Immature natural killer cell (primary cell): ENCODE measurements at places on chromosomes 5 and 9.
A peak's percentile ranks its signal among the peaks of the same experiment; 100 is the strongest.

- DNase-seq: no peak
Observed at GRCh38 chr5:147688656-147689356, 93.7 kb downstream of the JAKMIP2 start.

- no peak for DNase-seq
Observed at GRCh38 chr5:28065656-28066055, 1027.3 kb upstream of the CDH9 start.

- DNase-seq: no peak
Observed at GRCh38 chr5:101425339-101425859, 522.3 kb upstream of the ST8SIA4 start.

GRCh38 chr5:137842296-137842695 lies 25.4 kb upstream of the MYOT start:
- DNase-seq: no peak

GRCh38 chr5:96336351-96336985 lies 96.6 kb downstream of the PCSK1 start:
- peak; percentile 49 for DNase-seq

DNA sequence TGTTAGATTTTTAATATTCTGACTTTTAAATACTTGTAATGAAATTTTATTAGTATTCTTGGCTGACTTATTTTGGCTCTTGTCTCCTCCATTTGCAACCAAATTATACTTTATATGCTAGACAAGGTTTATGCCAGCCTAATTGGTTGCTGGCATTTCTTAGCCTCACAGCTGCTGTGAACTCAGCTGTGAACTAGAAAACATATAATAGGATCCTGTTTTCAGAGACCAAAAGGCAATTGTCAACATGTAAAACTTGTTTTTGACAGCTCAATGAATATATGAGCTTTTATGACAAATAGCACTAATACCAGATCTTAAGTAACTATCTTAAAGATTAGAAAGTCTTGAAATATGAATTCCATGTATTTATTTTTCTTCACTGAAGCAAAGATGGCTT lies 25.9 kb downstream of the KIF2A start:
- DNase-seq: no peak

DNA sequence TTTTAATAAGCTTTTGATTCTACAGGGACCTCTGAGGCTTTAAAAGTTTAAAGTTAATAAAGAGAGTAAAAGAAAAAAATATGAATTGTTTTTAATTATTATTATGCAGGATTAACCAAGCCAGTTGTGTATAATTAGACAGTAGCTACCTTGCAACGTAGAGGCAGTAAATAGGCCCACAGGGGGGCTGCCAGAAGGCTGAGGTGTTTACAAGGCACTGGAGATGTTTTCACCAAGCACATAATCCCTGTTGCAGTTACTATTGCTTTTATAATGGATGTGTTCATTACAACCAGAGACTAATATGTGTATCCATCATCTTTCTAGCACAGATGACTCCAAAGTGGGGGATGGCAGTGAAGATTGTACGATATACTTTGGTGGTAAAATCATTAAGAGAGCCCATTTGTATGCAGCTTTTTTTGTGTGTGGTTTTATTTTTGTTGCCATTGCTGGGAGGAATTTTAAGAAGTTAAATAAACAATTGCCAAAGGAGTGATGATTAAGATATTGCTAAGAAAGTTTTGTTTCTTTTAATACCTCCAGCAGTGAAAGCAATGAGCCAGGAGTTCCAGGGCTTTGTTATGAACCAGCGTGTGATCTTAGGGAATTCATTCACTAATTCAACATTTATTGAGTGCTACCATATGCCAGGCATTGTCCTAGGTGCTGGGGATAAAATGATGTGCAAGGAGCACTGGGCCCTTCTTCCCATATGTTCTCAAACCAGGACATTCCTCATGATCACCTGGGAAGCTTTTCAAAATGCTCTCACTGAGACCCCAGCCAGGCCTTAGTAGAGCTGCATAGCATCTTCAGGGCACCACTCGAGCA lies 138.7 kb upstream of the EFNA5 start:
- DNase-seq: no peak

GRCh38 chr5:131747180-131748105 lies 49.4 kb downstream of the FNIP1 start:
- DNase-seq: no peak

DNA sequence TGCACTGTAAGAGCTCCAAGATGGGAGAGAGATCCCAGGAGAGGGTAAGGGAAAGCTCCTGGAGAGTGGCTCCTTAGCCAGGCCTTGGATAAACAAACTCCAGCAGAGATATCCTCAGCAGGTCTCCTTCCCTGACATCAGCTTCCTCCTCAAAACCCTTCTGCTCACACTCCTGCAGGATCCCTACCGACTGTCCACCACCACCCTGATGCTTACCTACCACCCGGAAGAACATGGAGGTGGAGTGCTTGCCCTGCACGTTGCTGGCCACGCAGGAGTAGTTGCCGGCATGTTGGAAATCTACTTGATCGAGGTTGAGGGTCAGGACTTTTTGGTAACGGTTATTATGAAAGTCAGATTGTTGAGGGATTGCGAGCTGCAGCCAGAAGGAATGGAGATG lies 9.3 kb downstream of the CSF1R start:
- no peak for DNase-seq

GRCh38 chr9:129506892-129507291 lies 114.0 kb downstream of the C9orf50 start:
- DNase-seq: no peak

- DNase-seq: no peak
Observed at GRCh38 chr9:80995759-80996158, 693.6 kb downstream of the TLE1 start.

GRCh38 chr5:133113331-133114061 lies 61.7 kb downstream of the HSPA4 start:
- DNase-seq: no peak

DNA sequence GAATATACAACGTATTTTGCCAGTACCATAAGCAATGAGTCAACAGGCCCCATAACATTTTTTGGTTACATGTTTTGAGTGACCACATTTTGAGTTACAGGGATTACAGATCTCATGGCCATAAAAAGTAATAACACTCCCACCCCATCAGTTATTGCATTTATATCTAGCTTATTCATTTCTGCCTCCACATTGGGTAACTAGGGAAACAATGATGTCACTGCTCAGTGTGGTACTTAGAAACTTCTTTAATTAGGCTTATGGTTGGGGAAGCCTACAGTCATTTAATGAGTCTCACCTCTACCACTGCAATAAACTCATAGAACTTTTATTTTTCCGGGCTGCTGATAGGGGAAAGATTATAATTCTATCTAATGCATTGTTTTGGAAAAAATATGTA lies 39.9 kb upstream of the SMIM15 start:
- DNase-seq: no peak

- no peak for DNase-seq
Observed at GRCh38 chr9:106218427-106218826, 524.1 kb downstream of the TMEM38B start.

GRCh38 chr5:150121448-150122157 lies 34.0 kb downstream of the PDGFRB start:
- DNase-seq: no peak

DNA sequence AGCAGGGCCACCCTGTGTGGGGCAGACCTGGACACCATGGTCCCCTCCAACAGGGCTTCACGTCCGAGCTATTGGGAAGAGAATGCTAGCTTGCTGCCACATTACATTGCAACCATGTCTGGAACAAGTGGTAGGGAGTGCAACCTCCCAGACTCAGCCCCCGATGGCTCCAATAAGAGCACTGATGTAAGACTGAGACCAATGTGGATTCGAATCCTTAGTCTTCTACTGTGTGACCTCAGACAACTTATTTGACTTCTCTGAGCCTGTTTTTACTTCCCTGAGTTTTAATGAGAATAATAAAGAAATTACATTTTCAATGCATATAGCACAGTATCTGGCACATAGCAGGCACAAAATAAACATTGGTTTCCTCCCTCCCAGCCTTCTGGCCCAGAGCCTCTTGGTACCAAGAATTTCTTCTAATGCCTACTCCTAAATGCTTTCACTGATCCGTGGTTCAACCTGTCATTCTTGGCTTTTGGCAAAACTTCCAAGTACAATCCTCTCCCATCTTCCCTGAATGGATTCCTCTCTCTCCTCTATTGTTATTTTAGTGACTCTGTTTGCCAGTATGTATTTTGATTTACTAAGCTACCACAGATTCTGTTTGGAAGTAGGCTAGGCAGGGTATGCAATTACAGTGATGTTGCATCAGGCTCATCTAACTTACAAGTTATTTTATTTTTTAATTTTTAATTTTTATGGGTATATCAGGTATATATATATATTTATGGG lies 34.6 kb upstream of the COL15A1 start:
- no peak for DNase-seq

- DNase-seq: no peak
Observed at GRCh38 chr5:132768485-132768868, 8.6 kb downstream of the SEPTIN8 start.

- DNase-seq: peak; percentile 66
Observed at GRCh38 chr9:127608104-127608966, 3.7 kb upstream of the STXBP1 start.

DNA sequence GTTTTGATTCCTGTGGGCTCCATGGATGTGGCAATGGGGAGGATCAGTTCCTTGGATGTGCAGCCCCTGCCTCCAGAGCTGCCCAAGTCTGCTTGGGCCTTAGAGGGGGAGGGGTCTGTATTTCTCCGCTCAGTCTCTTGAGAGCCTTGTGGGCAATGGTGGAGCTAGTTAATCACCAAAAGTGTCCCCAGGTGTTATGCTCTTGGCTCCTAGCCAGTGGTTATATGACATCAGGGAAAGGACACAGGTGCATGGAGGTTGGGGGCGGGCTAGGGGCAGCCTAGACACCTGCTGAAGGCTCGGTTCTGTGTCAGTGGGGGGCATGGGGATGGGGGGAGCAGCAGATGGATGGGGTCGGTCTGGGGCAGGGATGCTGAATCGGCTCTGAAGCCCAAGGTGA lies 12.4 kb upstream of the ARAP3 start:
- DNase-seq: no peak

GRCh38 chr5:137184734-137185133 lies 314.4 kb downstream of the SPOCK1 start:
- DNase-seq: no peak

DNA sequence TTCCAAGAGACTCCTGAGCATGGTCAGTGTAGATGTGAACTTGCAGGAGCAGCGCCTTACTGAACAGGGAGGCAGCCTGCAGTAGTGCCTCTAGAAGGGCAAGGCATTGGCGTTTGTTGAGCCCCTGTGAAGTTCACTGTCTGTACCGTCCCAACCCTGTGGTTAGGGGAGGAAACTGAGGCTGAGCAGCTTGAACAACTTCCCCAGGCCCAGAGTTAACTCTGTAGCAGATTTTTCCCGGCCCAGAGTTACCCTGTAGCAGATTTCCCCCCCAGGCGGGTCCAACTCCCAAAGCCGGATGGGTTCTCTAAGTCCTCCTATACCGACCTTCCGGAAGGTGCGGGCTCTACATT lies 9.6 kb downstream of the LMX1B start:
- no peak for DNase-seq

DNA sequence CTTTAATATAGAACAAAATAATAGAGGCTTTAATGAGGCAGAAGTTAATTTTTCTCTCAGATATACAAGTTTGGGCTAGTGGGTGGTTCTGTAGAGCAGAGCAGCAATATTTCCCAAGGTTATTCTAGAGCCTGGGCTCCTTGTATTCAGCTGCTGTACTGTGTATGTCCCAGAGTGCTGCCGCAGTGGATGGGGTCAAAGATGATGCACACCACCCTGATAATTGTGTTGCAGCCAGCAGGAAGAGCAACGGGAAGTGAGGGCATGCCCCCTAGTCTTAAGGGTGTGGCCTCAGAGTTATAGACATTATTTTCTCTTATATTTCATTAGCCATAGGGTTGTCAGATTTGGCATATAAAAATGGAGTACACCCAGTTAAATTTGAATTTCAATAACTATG lies 23.9 kb upstream of the KIF4B start:
- no peak for DNase-seq

DNA sequence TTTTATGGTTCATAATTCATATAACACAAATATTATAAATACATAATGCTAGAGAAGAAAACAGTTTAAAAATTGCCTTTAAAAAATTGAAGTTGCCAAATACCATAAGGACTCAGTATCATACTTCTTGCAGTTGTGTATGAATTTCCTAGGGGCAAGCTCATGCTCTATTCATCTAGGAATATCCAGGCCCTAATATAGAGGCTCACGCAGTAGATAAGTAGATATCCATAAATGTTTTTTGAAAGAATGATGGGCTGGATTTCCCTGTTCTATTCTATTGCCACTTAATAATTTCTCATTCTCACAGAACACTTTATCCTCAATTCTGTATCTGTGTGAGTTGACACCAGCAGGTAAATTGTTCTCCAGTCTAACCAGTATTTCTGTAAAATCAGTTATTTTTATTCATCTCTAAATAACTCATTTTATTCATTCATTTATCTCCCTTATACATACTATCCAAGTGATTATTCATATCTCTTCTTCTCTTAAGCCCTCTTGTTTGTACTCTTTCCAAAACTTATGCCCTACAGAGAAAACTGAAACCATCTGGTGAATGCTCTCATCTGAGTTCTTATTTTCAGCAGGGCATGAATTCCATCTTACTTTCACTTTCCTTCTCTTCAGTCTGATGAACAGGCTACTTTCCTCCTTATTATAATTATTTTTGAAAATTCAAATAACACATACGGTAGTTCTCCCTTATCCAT lies 97.1 kb downstream of the SLC44A1 start:
- peak; percentile 19 for DNase-seq

- peak; percentile 7 for DNase-seq
Observed at GRCh38 chr9:16267281-16268066, 603.0 kb downstream of the BNC2 start.

GRCh38 chr5:116696366-116696765 lies 121.7 kb upstream of the SEMA6A start:
- DNase-seq: no peak

GRCh38 chr5:179907556-179908324 lies at the start of gene TBC1D9B:
TSS of gene TBC1D9B (minus strand) at chr5:179907897. CDS start at chr5:179907821, 76 bp downstream.
- peak; percentile 79 for DNase-seq

DNA sequence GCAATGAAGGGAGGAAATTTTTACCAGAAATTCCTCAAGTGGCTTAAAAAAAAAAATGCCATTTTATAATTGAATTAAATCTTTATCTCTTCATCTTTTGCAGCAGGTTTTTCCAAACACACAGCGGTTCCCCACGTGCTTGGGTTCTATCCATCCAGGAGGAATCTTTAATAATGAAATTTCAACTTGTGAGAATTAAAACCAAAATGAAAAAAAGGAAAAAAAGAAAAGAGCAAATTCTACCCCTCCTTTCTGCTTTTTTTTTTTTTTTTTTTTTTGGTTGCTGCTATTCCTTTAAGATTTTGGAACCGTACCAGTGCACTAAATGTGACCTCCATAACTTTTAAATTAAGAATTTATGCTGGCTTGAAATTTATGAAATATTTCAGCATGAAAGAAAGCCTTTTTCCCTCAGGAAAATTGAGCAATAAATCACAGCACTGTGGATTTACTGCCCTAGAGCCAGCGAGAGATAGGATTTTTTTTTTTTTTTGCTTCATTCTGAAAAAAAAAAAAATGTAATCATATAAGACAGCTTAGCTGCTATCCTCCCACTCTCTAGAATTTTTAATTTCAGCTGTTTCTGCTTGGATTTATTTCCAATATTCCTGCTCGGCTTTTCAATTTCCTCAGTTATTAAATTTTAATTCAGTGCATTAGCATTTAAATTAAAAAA lies 88.5 kb downstream of the ZNF618 start:
- no peak for DNase-seq

GRCh38 chr5:42434047-42434724 lies 10.9 kb downstream of the GHR start:
- no peak for DNase-seq

GRCh38 chr5:146805081-146805480 lies 73.5 kb downstream of the PPP2R2B start:
- no peak for DNase-seq
